ENCODE measurements at places on chromosomes 2 and 18. TPM values are rescaled to one million over a fixed set of nuclear protein-coding genes. Genes with fewer than 3 reads are reported as not detected.
A peak's percentile ranks its signal among the peaks of the same experiment; 100 is the strongest.

The HOXD8 gene
- polyA plus RNA-seq, result not detected

GRCh38 chr18:21743166-21743832 is 2.7 kb downstream of the MIB1 start:
- H3K27ac ChIP-seq, result no peak overlapping the region
- H3K27me3 ChIP-seq, result peaks cover 3% of the 10 kb centered on the region
- H3K4me3 ChIP-seq, result peak overlapping the region; percentile 64
- no peak for DNase-seq
- no peaks in the 10 kb centered on the region for H3K36me3 ChIP-seq
- peaks cover 69% of the 10 kb centered on the region for H3K4me1 ChIP-seq

The CD207 gene
- polyA plus RNA-seq, result 0.20 TPM

The DCDC2C gene
- polyA plus RNA-seq, result not detected

- no peak for DNase-seq
- H3K4me1 ChIP-seq, result peaks cover 33% of the 10 kb centered on the region
- H3K27me3 ChIP-seq, result peaks cover 3% of the 10 kb centered on the region
- no peak overlapping the region for H3K4me3 ChIP-seq
Observed at GRCh38 chr2:46704593-46704992, 211.0 kb downstream of the MCFD2 start.
